LHCN-M2 (cell line): ENCODE measurements at places on chromosomes 5 and 9. TPM values are rescaled to one million over a fixed set of nuclear protein-coding genes. Genes with fewer than 3 reads are reported as not detected.

Gene FAM200C
- 5.6 and 6.1 TPM in 2 replicates for total RNA-seq

Gene PDLIM4
- total RNA-seq = 149 and 153 TPM in 2 replicates

Gene RNF183
- not detected in 2 replicates for total RNA-seq

GRCh38 chr5:5494489-5495402, 72.3 kb downstream of the ICE1 start:
- peak; percentile 17 for DNase-seq

- no peak for DNase-seq
Observed at GRCh38 chr5:135822286-135822685, 12.2 kb upstream of the SLC25A48 start.

GRCh38 chr5:69284203-69284602, 48.4 kb downstream of the CCDC125 start:
- DNase-seq = no peak

DNA sequence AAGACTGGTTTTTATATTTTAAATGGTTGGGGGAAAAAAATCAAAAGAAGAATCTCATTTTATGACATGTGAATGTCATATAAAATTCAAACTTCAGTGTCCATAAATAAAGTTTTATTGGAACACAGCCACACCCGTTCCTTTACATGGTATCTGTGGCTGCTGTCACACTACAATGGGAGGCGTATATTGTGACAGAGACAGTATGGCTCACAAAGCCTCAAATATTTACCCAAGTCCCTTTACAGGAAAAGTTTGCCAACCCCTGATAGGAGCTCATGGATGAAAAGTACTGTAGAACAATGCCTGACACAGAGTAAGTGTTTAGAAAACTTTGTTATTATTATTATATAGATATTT, 5.2 kb upstream of the DUSP1 start:
- DNase-seq = no peak

- no peak for DNase-seq
Observed at GRCh38 chr5:78979909-78980308, 5.2 kb downstream of the ARSB start.

DNA sequence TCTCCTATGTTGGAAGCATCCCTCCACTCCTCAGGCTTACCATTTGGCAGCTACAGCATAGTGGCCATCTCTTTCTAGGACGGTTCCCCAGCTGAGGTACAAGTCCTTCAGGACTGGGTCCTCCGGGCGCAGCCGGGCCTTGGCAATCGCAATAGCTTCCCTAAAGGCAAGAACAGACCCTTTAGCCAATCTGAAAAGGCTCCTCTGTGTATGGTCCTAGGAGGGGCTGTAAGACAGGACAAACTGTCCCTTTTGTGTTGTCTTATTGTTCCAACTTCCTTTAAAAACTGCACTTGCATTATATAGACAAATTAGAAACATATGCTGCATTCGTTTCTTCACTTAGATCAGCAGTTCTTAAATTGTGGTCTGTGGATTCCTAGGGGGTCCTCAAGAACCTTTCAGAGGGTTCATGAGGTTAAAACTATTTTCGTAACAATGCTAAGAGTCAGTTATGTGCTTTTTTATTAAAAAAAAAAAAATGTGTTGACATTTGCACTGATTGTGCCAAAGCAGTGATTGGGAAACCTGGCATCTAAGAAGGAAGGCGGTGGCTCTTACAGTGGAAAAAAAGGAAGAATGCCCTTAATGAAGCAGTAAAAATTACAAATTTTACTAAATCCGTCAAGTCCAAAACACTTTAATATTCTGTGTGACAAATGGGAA, 38.7 kb downstream of the GEMIN5 start:
- DNase-seq = no peak

DNA sequence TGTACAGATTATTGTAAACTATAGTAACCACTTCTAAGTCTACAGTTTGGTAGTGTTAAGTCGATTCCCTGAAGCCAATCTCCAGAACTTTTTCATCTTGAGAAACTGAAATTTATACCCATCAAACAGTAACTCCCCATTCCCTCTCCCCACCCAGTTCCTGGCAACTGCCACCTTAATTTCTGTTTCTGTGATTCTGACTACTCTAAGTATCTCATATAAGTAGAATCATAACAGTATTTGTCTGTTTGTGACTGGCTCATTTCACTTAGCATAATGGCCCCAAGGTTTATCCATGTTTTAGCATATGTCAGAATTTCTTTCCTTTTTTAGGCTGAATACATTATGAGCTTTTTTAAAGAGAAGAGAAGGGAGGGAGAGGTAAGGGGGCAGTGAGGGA, 61.4 kb downstream of the SPOCK1 start:
- no peak for DNase-seq

DNA sequence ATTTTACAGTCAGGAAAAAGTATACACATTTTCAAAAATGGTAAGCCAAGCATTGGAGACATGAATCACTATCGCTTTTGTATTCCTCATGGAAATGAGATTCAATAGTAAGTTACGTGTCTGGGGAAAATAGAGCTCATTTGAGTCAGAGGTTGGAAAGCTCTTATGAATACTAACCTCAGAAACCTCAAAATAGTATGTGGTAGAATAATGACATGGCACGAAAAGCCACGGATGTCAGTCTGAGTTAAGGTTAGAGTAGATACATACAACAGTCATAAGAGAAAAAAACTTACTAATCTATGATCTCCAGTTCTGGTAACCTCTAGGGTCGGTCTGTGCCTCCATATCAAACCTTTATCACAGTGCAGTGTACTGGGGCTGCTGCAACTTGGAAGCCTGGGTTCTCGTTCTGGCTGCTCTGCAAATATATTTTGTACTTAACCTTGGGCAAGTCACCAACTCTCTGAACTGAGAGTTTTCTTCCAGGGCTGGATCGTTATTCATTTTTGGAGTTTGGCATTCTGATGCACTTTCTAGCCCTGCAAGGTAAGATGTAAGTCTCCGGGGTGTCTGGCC, 31.8 kb downstream of the MAP1B start:
- DNase-seq = peak; percentile 95

DNA sequence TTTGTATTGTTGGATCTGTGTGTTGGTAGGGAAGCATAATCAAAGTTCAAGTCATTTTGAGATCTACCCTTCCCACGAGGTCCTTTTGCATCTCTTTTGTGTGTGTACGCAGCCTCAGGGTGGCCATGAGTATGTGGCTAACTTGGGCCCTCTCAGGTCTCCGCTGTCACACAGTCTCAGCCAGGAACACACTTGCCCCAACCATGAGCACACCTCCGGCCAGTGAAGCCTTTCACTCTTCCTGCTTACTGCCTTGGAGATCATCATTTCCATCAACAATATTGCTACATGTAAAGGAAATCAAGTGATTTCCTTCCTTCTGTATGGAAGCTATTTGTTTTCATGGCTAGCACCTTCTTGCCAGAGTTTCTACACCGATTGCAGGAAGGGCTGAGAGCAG, 13.9 kb downstream of the ZNF346 start:
- DNase-seq = no peak

GRCh38 chr5:153523831-153524230, 33.4 kb downstream of the GRIA1 start:
- peak; percentile 70 for DNase-seq

GRCh38 chr9:131394464-131395156, 724 bp downstream of the PRRC2B start:
- DNase-seq = peak; percentile 43

DNA sequence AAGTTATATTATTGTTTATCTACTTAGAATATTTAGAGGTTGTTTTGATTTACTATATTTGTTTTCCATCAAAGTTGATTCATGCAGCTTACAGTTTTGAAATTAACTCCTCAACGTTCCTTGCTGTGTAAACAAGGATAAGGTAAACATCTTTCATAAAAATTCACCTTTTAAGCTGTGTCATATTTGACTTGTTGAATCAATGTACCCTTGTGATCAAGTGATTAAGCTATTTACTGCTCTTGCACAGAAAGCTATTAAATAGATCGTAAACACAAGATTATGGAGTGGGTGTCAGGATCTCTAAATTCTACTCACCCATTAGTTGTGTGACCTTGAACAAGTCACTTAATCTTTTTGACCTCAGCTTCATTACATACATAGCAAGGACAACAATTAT, 2054.0 kb upstream of the NUDT12 start:
- no peak for DNase-seq
